Activated CD8-positive, alpha-beta memory T cell treated with anti-CD3 and anti-CD28 coated beads for 1 hour (primary cell): ENCODE measurements at places on chromosomes 2 and 18.

DNA sequence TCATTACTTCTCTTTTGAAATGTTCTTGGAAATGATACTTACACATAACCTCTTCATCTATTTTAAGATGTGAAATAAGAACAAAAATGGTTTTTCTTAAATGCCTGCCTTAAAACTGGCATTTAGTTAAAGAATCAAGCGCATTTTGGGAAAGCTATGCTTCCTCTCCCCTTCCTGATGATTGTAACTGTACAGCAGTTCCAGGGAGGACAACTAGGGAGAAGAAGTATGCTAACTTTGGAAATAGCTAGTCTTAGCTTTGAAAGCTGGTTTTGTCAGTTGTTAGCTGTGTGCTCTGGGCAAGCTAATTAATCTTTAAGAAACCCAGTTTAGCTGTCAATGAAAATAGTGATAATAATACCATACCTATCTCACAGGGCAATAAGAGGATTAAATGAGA lies 8.4 kb upstream of the ADCYAP1 start:
- no peak for DNase-seq

DNA sequence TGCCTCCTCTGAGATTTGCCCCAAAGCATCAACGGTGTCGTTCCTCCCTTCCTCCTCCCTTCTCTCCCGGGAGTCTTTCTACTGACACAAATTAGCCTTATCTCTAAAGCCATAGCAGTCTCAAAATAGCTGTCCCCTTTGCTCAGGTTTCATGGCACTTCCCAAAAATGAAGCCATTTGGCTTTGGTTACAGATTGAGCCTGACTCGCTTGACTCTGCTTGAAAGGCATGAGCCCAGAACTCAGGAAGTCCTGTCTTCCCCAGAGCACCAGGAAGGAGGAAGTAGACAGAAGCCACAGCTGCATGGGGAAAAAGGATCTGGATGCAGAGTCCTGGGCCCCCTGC lies 234.4 kb upstream of the RGPD4 start:
- DNase-seq = no peak

- no peak for DNase-seq
These were observed 895.1 kb upstream of the CELF4 start for GRCh38 chr18:38460657-38461056.

- DNase-seq = no peak
These were observed 793.4 kb upstream of the CELF4 start for GRCh38 chr18:38358805-38359657.

DNA sequence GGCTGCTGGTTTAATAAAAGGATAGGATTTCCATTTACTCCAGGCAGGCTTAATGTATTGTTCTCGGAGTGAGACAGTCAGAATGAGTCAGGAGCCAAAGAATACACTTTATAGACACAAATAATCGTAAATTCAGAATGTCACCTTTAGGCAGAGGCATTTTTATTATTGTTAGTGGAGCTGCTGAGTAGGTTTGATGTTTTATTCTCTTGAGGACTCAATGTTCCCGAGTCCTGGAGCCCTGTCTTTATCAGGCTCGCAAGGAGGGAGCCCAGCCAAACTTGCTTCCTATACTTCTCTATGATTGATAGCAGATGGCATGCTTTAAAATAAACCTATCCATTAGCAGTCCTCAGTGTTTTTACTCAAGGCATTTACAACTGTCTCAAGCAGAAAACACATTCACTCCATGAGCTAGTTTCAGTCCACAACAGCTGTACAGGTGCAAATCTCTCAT lies 492.3 kb upstream of the ZEB2 start:
- no peak for DNase-seq

- no peak for DNase-seq
These were observed 83.7 kb upstream of the RBM44 start for GRCh38 chr2:237714690-237715458.

DNA sequence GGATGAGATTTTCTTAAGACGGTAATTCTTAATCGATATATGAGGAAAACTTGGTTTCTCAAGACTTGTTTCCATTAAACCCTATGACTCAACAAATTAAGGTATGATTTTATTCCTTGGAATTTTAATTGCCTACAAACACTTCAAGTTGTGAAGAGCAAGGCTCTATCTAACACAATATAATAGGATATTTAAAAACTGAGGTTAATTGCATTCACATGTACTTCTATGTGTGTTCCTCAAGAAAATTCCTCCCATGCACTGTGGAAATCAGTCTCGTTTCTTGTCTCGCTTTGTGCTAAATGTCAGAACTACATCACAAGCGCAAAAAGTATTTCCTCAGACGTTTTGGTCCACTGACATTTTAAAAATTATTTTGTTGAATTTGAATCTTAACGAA lies 109.6 kb upstream of the UNC80 start:
- DNase-seq = no peak

DNA sequence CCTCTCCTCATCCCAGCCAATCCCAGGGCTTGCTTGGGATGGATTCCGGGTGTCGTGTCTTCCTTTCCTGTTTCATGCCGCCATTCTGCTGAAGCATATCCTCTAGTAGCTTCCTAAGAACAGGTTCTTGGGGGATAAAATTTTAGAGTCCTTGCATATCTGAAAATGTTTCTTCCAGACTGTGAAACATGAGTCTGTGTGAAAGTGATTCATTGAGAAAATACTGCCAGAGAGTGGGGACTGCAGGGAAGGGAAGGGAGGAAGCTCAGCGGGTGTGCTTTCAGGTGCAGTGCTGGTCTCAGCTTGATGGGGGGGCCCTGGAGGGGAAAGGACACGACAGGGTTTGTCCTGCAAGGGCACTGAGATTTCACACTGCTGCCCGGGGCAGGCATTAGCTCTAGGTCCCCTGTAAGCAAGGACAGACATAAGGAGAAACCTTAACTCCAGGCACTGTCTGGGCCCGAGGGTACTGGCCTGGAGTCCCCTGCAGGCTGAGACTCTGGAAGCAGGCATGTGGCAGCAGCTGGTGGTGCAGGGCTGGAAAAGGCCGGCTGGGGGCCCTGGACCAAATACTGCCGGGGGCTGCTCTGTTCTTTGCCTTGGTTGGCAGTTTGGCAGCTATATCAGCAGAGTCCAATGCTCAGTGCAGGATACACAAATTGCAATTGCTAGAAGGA lies 97.6 kb upstream of the HS6ST1 start:
- DNase-seq = no peak

- no peak for DNase-seq
These were observed 23.7 kb downstream of the TIMM21 start for GRCh38 chr18:74171910-74172606.
